ENCODE measurements at places on chromosomes 1 and 21.
A peak's percentile ranks its signal among the peaks of the same experiment; 100 is the strongest.

- H3K27me3 ChIP-seq, result peaks cover 4% of the 10 kb centered on the region
- H3K27ac ChIP-seq, result peak overlapping the region; percentile 20
- no peaks in the 10 kb centered on the region for H3K36me3 ChIP-seq
- no peak overlapping the region for H3K4me3 ChIP-seq
Observed at GRCh38 chr1:25017436-25018109, 87.5 kb upstream of the RUNX3 start.

DNA sequence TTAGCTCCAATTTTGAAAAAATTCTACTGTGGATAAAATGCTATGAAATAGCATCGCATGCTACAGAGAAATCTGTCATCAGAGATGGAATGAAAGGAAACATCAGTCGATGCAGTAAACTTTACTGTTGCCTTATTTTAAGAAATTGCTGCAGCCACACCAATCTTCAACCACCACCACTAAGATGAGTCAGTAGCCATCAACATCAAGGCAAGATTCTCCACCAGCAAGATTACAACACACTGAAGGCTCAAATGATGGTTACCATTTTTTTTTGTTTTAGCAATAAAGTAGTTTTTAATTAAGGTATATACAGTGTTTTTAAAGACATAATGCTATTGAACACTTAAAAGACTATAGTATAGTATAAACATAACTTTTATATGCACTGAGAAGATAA is 95.6 kb upstream of the JUN start:
- H3K4me3 ChIP-seq, result no peak overlapping the region
- H3K27me3 ChIP-seq, result peaks cover 2% of the 10 kb centered on the region
- peaks cover 3% of the 10 kb centered on the region for H3K36me3 ChIP-seq
- H3K4me1 ChIP-seq, result peaks cover 21% of the 10 kb centered on the region
- no peak for DNase-seq

DNA sequence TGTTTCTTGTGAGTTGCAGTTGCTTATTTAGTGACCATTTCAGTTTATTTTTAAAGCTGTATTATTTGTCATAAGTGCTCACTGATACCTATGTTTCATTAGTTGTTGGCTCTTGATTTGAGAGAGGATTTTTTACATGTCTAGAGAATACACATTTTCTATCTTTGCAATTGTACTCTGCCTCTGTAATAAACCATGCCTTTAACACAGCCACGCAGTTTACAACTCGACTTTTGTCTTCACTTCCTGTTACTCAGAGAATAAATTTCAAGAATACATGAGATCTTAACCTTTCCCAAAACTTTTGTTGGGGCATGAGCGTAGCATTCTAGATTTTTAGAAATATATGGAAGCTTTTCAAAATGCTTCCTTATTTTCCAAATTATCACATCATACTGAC is 14.9 kb upstream of the ZNF678 start:
- peaks cover 11% of the 10 kb centered on the region for H3K36me3 ChIP-seq
- H3K4me3 ChIP-seq, result no peak overlapping the region
- H3K27ac ChIP-seq, result no peak overlapping the region
- DNase-seq, result no peak

GRCh38 chr21:42233067-42233961 is 14.4 kb downstream of the ABCG1 start:
- peak overlapping the region; percentile 82 for H3K4me3 ChIP-seq
- H3K27me3 ChIP-seq, result peaks cover 31% of the 10 kb centered on the region
- peak; percentile 81 for DNase-seq
- H3K36me3 ChIP-seq, result no peaks in the 10 kb centered on the region

- H3K27ac ChIP-seq, result peak overlapping the region; percentile 4
- H3K36me3 ChIP-seq, result no peaks in the 10 kb centered on the region
- DNase-seq, result no peak
- H3K4me1 ChIP-seq, result peaks cover 11% of the 10 kb centered on the region
- peak overlapping the region; percentile 87 for H3K4me3 ChIP-seq
Observed at GRCh38 chr1:245310571-245311531, 156.1 kb downstream of the KIF26B start.

- no peak overlapping the region for H3K4me3 ChIP-seq
- H3K27me3 ChIP-seq, result no peaks in the 10 kb centered on the region
- H3K4me1 ChIP-seq, result peaks cover 6% of the 10 kb centered on the region
- H3K27ac ChIP-seq, result no peak overlapping the region
Observed at GRCh38 chr1:40267767-40268187, 9.7 kb downstream of the ZMPSTE24 start.

DNA sequence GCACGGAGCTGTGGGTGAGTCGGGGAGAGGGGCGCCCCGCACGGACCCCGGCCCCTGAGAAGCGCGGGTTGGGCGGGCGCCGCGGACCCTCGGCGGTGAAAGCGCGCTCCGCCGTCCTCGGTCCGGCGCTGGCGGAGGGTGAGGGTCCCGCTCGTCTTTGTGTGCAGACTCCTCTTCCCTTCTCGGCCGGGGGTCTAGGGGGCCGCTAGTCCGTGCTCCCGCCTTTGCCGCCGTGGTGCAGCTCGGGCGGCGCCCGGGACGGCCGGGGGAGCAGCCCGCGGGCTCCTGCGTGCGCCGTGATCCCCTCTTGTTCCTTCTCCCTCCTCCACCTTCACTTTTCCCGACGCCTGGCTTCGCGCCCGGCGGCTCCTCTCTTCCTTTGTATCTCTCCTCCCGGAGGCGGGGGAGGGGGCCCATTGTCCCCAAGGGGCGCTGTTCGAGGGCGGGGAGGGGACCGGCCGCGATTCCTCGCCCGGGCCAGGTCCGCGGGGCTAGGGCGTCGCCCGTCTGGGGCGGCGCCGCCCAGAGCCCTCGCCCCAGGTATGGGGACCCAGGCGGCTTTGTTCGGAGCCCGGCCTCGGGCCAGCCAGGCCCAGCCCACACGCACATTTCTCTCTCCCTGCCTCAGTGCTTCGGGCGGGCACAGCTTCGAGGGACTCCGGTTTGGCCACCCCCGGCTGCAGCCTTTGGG is 519 bp downstream of the FNBP1L start:
- H3K4me1 ChIP-seq, result peaks cover 26% of the 10 kb centered on the region
- no peak overlapping the region for H3K27ac ChIP-seq
- DNase-seq, result peak; percentile 3
- H3K4me3 ChIP-seq, result peak overlapping the region; percentile 88
- H3K27me3 ChIP-seq, result peaks cover 46% of the 10 kb centered on the region

DNA sequence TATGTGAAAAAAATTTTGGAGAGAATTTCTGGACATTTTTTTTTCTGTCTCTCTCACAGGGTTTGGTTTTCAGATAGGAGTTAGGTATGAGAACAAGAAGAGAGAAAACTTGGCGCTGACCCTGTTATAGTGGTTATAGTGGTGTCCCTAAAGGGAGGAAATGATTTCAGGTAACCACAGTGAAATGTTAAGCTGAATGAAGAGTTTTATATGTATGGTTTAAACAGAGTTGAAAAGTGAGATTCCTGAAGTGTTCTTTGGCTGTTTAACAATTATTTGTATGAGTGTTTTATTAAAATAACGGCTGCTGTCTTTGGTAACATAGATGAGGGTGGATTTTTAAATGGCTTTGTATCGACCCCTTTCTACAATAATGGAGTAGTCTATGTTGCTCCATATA is 6.3 kb downstream of the RBM15 start:
- DNase-seq, result no peak
- H3K36me3 ChIP-seq, result peaks cover 4% of the 10 kb centered on the region
- H3K27ac ChIP-seq, result peak overlapping the region; percentile 82
- H3K4me3 ChIP-seq, result peak overlapping the region; percentile 52

- no peak for DNase-seq
- no peak overlapping the region for H3K27ac ChIP-seq
- H3K36me3 ChIP-seq, result no peaks in the 10 kb centered on the region
- H3K4me1 ChIP-seq, result no peaks in the 10 kb centered on the region
Observed at GRCh38 chr1:99270646-99271045, 6.4 kb downstream of the PLPPR4 start.

DNA sequence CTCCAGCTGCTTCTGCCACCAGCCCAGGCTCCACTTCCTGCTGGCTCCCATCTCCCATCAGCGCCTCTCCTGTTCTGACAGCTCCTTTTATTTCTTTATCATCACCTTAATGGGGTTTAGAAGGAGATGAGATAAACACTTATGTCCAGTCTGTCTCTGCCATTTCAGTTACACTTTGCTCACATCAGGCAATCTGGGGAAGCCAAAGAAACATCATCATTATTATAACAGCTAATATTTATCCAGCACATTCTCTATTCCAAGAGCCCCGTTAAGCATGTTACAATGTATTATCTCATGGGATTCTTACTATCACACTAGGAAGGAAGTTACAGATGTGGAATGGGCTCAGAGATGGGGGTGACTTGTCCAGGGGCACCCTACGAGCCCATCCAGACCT is 31.2 kb downstream of the DMRTB1 start:
- H3K27me3 ChIP-seq, result peaks cover 9% of the 10 kb centered on the region
- H3K4me3 ChIP-seq, result no peak overlapping the region
- no peak for DNase-seq
- H3K27ac ChIP-seq, result no peak overlapping the region
- H3K36me3 ChIP-seq, result no peaks in the 10 kb centered on the region

GRCh38 chr1:58064166-58064565 is 482.4 kb downstream of the OMA1 start:
- H3K27me3 ChIP-seq, result peaks cover 3% of the 10 kb centered on the region
- no peak for DNase-seq
- H3K27ac ChIP-seq, result no peak overlapping the region

DNA sequence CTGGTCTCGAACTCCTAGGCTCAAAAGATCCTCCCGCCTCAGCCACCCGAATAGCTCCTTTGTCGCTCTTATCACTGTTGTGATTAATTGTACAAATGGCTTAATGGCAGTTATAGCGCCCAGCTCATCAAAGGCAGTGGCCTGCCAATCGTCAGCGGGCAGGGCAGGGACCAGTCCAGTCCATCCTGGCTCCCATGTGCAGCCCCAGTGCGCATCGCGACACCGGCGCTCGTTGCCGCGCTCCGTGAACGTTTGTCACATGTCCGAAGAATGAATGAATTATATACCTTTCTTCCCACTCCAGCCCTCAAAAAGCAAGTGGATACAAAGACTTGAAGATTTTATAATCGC is 18.4 kb downstream of the MTX1 start:
- DNase-seq, result no peak
- no peaks in the 10 kb centered on the region for H3K36me3 ChIP-seq
- H3K27me3 ChIP-seq, result peaks cover 14% of the 10 kb centered on the region

DNA sequence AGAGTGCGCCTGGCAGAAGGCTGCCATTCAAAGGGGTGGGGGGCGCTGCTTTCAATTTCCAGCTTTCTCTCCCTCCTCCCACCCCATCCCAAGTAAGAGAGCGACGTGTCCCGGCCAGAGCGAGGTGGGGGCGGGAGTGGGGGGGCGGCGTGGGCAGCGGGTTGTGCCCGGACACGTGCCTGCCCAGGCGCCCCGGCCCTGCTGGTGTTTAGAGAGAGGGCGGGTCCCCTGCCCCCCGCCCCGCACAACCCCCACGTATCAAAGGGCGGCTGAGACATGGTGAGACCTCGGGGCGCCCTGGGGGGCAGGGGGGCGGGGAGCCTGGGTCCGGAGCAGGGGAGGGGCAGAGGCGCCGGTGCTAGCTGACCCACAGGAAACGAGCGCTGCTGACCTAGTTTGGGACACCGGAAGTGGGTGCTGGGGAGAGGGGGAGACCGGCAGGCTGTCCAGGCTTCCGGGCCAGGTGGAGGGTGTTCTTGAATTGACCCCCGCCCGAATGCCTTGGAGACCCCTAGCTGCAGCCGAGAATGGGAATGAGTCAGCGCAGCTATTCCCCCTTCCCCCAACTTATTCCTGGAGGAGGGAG is 1.3 kb downstream of the ZBTB7B start:
- H3K4me3 ChIP-seq, result peak overlapping the region; percentile 95
- H3K27me3 ChIP-seq, result peaks cover 2% of the 10 kb centered on the region
- no peak for DNase-seq
- no peaks in the 10 kb centered on the region for H3K36me3 ChIP-seq

DNA sequence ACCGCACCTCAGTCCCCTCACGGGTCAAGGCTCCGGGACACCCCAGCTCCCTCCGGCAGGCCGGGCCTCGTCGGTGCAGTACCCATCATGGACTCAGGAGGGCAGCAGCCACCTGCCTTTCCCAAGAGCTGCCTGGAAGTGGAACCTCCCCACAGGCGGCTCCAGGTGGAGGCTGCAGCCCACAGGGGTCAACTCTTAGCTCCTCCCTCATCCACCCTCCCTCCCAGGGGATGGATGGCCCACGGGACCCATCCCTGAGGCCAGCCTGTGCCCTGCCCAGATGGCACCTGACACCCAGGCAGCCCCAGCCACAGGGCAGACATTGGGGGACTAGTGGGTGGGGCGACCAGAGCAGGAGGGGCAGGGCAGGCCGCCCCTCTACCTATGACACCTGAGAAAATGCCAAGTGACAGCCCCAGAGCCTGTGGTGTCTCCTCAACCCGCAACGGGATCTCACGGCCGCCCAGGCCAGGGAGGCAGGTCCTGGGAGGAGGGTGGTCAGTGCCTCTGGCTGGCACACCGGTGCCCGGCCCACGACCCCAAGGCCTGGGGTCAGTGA is 1.2 kb upstream of the ARHGEF16 start:
- DNase-seq, result peak; percentile 55
- peaks cover 4% of the 10 kb centered on the region for H3K27me3 ChIP-seq
- H3K4me1 ChIP-seq, result no peaks in the 10 kb centered on the region
- no peaks in the 10 kb centered on the region for H3K36me3 ChIP-seq
- peak overlapping the region; percentile 45 for H3K4me3 ChIP-seq

GRCh38 chr1:77544845-77545244 is 137.6 kb downstream of the ZZZ3 start:
- H3K27me3 ChIP-seq, result peaks cover 3% of the 10 kb centered on the region
- H3K4me3 ChIP-seq, result no peak overlapping the region
- no peak for DNase-seq
- peaks cover 9% of the 10 kb centered on the region for H3K36me3 ChIP-seq

- no peaks in the 10 kb centered on the region for H3K36me3 ChIP-seq
- no peak for DNase-seq
- no peak overlapping the region for H3K27ac ChIP-seq
- H3K4me1 ChIP-seq, result no peaks in the 10 kb centered on the region
Observed at GRCh38 chr1:205834751-205835150, 15.2 kb downstream of the PM20D1 start.

DNA sequence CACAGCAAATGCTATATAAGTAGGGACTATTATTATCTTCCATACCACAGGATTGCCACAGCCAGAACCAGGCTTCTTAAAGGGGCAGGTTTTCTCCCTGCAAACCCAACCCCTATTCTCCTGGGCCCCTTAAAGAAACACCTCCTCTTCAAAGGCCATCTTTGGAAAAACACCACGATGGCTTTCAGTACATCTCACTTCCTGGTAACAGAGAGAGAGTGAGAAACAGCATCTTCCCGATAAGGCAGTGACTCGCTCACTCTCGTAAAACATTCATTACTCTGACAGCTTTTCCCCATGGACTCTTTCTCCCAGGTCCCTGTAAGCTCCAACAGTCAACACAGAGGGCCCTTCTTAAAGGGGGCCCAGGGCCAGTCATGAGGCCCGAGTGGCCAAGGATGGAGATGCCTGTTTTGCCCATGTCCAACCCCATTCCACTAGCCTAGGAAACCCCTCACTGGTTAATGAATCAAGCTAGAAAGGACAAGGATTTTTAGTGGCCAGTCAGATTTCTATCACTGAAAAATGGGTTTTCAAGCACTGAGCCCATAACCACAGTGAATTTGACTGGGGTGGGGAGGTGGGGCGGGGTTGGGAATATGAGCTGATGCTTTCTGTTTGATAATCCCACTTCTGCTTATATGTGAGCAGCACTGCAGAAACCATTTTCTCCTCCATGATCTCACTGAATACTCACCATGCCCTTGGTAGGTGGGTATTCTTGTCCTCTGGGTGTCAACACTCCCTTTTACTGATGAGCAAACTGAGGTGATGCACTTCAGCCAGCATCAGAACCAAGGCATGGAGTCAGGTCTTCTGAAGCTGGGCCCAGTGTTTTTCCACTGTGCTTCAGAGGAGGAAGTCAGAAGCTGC is 3.6 kb upstream of the NAV1 start:
- no peak overlapping the region for H3K27ac ChIP-seq
- H3K27me3 ChIP-seq, result peaks cover 3% of the 10 kb centered on the region
- peaks cover 14% of the 10 kb centered on the region for H3K36me3 ChIP-seq
